ENCODE measurements at places on chromosomes 1 and 21. TPM values are rescaled to one million over a fixed set of nuclear protein-coding genes. Genes with fewer than 3 reads are reported as not detected.

Gene MLLT11
- total RNA-seq: 5.9 TPM

Gene NUDT4B
- 29.7 TPM for total RNA-seq

Gene CFAP45
- 0.28 TPM for total RNA-seq

Gene SLC22A15
- total RNA-seq: 1.3 TPM

Gene LAPTM5
- total RNA-seq: 0.28 TPM

Gene OLFM3
- total RNA-seq: not detected

Gene TMEM52
- 0.19 TPM for total RNA-seq

Gene POLR3GL
- total RNA-seq: 19.2 TPM

Gene PADI4
- total RNA-seq: not detected

Gene OLIG1
- total RNA-seq: not detected

Gene PLPPR4
- total RNA-seq: 5.2 TPM

Gene PAX7
- not detected for total RNA-seq

Data from regular cardiac myocyte (primary cell).